CD4-positive, alpha-beta T cell treated with Interferon alpha-2 for 1 hour (primary cell): ENCODE measurements at places on chromosomes 2 and 18.

GRCh38 chr2:227655454-227655853, 11.2 kb upstream of the SCYGR5 start:
- no peak for DNase-seq

DNA sequence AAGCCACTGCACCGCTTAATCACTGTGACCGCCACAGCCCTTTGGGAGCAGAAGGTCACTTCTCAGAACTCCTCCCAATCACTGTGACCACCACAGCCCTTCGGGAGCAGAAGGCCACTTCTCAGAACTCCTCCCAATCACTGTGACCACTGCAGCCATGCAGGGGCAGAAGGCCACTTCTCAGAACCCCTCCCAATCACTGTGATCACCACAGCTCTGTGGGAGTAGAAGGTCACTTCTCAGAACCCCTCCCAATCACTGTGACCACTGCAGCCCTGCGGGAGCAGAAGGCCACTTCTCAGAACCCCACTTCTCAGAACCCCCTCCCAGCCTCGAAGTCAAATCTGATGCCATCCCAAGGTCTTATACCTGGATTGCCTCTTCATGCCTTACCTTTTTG, 56.8 kb upstream of the DAPL1 start:
- DNase-seq, result no peak

GRCh38 chr2:104938231-104938941, 84.5 kb downstream of the POU3F3 start:
- DNase-seq, result no peak

DNA sequence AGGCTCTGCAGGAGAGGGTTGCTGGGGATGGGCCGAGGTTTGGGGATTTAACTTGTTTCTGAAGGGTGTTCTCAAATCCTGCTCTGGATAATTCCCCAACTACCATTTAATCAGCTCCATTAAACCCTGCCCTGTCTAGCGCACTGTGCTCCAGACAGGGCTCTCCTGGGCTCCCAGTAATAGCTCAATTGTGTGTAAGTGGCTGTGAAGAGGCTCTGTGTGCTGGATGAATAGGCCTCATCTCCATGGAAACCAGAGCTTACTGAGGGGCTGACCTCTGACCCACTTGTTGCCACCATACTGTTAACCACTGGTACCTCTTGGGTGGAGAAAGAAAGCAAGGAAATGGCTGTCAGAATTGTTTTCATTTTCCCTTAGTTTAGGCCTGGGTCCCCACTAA, 92.9 kb downstream of the TGOLN2 start:
- DNase-seq, result no peak

- no peak for DNase-seq
Observed at GRCh38 chr2:219916281-219916680, 288.9 kb downstream of the SLC4A3 start.

GRCh38 chr18:57083485-57083884, 63.4 kb upstream of the BOD1L2 start:
- no peak for DNase-seq

GRCh38 chr2:25105336-25106085, 62.9 kb downstream of the POMC start:
- no peak for DNase-seq

DNA sequence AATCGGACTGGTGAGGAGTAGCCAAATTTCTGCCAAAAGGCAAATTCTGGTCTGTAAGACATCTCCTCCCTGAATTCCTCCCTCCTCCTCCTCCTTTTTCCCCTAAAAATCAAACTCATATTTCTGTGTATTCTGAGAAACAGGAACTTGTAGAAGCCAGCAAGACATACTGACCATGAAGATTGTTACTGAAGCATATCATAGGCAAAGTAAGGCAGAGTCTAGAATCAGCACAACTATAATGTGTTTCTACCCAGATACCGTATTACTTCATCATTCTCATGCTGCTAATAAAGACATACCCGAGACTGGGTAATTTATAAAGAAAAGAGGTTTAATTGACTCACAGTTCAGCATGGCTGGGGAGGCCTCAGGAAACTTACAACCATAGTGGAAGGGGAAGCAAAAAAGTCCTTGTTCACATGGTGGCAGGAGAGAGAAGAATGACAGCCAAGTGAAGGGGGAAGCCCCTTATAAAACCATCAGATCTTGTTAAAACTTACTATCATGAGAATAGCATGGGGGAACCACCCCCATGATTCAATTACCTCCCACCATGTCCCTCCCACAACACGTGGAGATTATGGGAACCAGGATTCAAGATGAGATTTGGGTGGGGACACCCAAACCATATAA, 24.9 kb upstream of the EPC2 start:
- no peak for DNase-seq

DNA sequence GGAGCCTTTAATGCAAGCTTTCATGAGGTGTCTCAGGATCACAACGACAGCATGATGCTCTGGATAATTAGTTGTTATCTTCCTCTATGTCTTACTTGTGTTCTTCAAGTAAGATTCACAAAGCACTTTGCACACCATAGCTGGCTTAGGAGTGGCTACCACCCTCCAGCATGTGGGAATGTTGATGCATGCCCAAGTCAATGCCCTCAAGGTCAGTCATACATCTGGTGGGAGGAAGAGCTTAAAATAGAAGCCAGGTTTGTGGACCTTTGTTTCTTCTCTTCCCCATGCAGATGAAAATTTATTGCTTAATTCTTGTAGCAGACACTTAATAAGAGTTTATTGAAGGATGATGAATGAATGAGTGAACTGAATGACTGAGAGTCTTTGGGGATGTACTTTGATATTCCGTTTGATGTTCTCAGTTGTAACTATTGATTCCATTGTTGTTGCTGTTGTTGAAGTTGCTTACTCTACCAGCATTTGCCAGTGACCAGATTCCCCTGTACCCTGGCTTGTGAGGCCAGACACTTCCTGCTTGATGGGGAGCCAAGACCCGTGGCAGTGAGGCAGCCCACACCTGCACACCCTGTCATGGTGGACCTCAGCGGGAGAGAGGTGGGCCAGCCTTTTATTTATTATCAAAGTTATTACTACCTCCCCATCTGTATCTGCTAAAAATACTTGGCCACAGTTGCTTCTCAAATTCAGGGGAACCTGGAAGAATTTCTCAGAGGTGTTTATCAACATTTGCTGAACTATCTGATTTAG, 137.8 kb downstream of the LAMA3 start:
- DNase-seq, result no peak

- DNase-seq, result no peak
Observed at GRCh38 chr18:6569813-6570212, 155.1 kb upstream of the L3MBTL4 start.

GRCh38 chr2:197308585-197308984, 2.0 kb downstream of the ANKRD44 start:
- DNase-seq, result peak; percentile 38

- DNase-seq, result no peak
Observed at GRCh38 chr2:61660511-61661388, 122.6 kb upstream of the XPO1 start.

- no peak for DNase-seq
Observed at GRCh38 chr18:48713309-48713708, 174.5 kb downstream of the CTIF start.
